ENCODE measurements at places on chromosomes 3 and 15.
A peak's percentile ranks its signal among the peaks of the same experiment; 100 is the strongest.

DNA sequence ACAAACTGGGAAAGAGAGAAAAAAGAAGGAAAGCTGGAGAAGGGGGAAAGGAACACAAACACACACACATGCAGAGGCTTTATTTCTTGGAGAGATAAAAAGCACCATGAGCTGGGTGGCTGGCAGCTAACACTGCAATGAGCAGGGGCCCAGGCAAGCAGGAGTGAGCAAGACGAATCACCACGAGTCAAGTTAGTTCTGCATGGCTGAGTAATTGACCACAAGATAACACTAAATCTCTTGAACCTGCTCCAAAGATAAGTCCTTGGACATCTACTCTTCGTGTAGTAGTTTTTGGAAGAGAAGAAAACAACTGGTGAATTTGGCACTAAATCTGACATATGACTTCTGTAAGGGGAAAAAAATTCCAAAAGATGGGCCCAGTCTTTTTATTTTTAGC is 100.9 kb downstream of the MYO5A start:
- no peak for DNase-seq

GRCh38 chr3:16498130-16498890 is 15.2 kb downstream of the RFTN1 start:
- no peak for DNase-seq

DNA sequence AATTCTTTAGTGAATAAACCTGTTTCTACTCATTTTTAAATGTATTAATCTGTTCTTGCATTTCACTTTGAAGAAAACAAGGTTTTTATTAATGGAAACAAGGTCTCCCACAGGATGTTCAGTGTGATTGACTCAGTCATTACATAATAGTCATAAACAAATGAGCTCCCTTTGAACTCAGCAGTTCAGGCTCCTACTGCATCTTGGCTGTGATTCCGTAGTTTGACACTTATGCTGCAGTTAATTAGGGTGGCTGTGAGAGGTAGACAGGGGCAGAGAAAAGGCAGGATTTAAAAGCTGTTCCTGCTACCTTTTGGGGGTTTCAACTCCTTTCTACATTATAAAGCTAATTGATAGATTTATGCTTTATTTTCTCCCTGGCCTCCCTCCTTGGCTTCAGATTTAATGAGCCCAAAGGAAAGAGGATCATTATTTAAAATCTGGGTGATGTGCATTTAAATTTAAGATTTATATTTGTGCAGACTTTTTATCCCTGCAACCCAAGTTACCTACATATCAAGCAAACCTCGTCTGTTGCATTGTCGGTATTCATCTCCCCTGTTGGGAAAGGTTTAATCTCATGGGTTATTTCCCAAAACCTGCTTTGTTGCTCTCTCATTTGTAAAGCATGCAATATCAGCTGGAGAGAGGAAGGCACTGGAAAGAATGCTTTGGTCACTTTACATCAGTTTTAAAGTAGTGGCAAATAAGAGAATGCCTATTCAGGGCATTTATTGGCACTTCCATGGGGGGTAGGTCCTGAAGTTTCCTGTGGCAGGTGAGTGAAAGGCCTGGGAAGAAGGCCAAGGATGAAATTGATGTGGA is 345.0 kb upstream of the NR2E3 start:
- DNase-seq: no peak

GRCh38 chr3:15535732-15536131 is 14.2 kb upstream of the COLQ start:
- peak; percentile 19 for DNase-seq

DNA sequence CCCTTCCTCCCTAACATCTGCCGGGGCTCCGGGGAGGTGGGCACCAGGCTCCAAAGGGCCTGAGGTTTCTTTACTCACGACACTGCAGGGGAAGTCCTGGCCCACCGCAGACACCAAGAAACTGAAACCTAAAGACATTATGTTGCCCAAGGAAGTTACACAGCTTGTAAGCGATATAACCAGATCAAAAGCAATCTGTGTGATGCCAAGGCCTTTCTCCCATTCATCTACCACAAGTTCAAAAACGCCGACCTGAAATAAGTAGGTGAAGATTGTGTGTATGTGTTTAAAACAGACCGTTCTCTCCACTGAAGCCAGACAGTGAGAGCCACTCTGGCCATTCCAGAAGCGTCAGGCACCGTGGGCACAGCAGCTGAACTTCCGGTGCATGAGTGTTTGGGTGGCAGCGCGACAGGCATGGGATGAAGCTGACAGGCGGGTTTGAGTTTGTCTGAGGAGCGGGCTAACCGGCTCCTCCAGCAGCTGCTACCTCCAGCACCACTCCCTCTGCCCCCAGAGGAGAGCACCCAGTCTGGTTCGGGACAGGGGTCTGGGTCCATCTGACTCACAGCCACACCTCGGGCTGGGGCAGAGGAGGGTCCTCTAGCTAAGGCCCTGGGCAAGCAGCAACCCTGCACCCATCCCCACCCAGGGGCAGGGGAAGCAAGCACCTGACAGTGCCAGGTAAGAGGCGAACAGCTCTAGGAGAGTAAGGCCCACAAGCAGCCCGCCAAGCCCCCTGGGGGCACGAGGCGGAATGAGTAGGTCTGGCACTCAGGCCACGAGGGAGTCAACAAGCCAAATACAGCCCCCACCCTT is 1.3 kb downstream of the TNK2 start:
- peak; percentile 50 for DNase-seq

DNA sequence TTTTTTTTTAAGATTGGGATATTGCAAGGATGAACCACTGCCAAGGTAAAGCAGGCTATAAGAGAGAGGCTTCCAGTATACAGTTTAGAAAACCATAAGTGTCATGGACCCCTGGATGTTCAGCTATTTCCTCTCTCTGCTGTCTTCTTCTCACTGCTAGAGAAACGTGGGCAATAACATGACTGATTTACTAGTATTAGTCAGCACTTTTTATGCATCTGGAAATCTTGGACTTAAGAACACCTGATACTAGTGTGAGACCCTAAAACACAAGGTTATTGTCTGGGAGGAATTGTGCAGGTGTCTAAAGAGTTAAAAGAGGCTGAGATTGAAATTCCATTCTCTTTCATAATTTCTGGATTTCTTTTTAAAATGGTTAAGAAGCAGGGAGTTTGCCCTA is 460.6 kb upstream of the MCTP2 start:
- DNase-seq: no peak

DNA sequence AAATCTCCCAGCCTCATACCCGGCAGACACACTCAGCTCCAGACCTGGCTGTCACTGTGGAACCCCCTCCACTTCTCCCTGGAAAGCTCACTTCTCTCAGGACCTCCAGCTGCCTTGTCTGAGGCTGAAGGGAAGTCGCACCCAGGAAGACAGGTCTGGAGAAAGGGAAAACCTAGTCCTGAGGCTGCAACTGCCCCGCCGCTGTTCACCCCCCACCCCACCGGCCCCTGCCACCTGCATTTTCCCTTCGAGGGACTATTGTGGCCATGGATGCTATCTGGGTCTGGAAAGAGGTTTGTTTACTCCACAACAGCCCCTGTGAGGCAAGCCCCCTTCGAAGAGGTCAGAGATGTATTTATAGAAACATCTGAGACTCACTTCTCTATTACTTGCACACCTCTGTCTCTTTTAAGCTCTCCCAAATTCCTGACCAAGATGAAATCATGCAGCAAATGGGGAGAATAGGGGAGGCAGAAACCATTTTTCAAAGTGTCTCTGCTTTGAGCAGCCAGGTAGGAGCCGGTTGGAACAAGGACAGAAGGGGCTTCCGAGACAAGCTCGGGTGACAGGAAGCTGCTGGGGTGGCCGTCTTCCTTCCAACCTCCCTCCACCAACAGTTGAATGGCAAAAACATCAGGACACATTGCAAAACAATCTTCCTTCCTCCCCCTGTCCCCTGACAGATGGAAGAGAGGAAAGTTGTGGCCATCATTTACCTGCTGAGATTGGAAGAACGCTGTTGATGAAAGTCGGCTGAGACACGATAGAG is 518 bp downstream of the COLQ start:
- DNase-seq: no peak

- no peak for DNase-seq
Observed at GRCh38 chr3:12729051-12729651, 29.9 kb downstream of the TMEM40 start.

- DNase-seq: no peak
Observed at GRCh38 chr3:126851934-126852333, 131.0 kb upstream of the PLXNA1 start.

GRCh38 chr15:45457220-45457619 is 65.3 kb downstream of the SLC30A4 start:
- no peak for DNase-seq

DNA sequence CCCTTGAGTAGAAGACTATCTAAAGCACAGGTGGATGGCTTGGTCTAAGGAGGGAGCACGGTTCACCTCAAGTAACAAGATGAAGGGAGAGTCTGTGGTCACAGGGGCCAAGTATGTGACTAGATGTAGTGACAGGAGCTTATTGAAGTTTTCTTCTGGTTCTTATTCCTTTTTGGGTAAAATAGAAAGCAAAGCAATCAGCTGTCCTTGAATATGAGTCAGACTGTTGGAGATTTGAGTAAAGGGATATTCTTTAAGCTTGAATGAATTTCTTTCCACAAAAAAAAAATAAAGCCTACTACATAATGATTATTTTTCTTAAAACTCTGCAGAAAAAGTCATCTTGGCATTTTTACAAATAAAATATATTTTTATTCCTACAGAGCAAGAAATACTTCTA is 1.5 kb upstream of the CNTN6 start:
- DNase-seq: no peak

DNA sequence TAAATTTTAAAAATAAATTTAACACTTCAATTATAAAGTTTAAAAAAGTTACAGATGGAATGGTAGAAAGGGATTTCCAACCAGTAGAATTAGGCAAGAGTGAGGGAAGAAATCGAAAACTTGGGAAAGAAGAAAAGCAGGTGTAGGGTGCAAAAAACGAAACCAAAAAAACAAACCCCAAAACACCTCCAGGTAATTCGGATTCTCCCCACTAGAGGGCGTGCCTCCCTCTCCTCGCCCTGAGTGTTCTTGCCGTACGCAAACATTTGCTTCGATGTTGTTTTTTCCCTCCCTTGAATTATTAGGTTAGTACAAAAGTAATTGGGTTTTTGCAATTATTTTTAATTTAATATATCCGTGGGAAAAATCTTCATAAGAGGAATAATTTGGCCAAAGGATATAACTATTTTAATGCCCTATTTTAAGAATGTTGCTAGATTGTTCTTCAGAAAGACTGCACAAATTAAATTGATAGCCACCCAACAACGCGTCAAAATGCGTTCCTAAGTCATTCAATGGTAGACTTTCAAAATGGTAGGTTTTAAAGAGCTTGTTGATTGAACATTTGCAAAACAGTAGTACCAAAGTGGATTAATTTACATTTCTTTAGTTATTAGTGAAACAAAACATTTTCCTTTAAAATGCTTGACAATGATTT is 63.7 kb downstream of the SLC30A4 start:
- DNase-seq: peak; percentile 79

- DNase-seq: no peak
Observed at GRCh38 chr3:178103140-178103539, 433.1 kb upstream of the KCNMB2 start.

DNA sequence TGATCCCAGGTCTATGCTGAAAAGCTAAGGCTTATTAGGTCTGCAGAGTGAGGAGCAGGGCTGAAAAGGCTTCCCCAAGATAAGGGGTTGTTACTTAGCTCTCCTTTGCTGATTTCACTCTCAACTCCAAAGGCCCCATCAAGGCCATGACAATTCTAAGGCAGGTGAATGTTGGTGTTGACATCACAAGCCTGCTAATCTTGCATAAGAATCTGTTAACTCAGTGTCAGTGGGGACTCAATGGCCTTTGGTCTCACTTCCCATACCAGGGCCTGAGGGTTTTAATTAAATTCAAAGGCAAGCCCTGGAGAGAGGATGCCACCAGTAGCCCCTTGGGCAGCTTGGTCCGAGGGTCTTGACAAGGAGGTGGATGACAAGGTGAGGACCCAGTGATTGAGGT is 9.4 kb upstream of the ALAS1 start:
- no peak for DNase-seq

DNA sequence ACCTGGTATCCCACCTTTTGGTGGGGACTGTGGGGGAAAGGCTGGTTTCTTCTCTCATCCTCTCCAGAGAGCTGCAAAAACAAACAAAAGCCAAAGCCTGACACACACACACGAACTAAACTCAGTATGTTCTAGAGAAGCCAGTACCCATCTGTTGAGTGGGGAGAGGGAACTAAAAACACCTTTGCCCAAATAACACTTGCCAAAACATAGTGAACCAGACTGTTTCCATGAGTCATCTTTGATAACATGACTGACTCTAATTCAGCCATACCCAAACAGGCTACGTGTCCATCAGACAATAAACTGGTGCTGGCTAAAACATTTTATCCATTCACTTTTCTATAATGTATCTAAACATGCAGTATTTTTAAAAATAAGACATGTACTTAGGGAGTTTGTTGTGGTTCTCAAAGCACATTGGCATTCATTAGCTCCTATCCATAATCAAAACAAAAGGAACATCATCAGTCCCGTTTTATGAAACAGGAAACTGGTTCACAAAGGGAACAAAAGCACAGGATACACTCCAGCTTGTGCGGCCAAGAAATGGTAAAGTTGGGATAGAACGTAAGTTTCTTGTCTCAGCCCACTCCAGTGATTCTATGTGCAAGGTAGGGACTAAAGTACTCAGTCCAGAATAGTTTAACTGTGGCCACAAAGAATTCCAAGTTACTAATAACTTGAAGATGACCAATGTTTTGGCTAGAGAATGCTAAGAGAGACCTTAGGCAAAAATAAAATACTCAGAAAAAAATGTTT is 16.1 kb downstream of the LYSMD2 start:
- no peak for DNase-seq

DNA sequence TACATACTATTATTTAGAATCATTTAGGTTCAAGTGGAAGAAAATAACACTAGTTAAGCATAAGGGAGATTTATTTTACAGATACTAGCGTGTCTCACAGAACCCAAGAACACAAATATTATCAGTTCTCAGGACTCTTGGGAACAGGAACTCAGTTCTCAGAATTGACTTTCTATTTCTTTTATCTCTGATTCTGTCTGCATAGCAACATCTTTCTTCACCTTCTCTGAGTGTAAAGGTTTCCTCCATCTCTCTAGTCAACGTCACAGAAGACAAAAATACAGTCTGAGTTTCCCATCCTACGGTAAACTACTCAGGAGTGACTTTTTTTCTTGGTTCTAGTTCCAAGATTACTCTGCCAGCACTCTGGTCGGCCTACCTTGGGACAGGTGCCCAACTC is 220.0 kb downstream of the SV2B start:
- DNase-seq: no peak

All from activated T-cell treated with anti-CD3 and anti-CD28 coated beads for 1 hour (primary cell).